GM04504 (cell line): ENCODE measurements at places on chromosomes 12 and 14.

GRCh38 chr14:24514209-24514608, 6.1 kb upstream of the CMA1 start:
- no peak for DNase-seq

GRCh38 chr12:51972849-51973273, 21.4 kb downstream of the ACVR1B start:
- DNase-seq: no peak

- no peak for DNase-seq
Observed at GRCh38 chr12:44544018-44544417, 332.1 kb downstream of the NELL2 start.

DNA sequence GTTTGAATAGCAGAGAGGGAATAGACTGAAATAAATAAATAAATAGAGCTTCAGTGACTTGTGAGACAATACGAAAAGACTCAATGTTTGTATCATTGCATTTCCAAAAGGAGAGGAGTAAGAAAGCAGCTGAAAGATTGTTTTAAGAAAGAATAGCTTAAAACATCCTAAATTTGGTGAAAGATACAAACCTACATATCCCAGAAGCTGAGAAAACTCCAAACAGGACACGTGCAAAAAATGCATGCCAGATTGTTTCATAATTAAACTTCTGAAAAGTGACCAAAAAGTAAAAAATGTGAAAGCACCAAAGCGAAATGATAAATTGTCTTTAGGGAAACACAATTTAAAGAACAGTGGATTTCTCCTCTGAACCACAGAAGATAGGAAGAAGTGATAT, 711.0 kb downstream of the AACS start:
- no peak for DNase-seq

GRCh38 chr14:61539631-61540030, 155.7 kb upstream of the HIF1A start:
- DNase-seq: no peak

DNA sequence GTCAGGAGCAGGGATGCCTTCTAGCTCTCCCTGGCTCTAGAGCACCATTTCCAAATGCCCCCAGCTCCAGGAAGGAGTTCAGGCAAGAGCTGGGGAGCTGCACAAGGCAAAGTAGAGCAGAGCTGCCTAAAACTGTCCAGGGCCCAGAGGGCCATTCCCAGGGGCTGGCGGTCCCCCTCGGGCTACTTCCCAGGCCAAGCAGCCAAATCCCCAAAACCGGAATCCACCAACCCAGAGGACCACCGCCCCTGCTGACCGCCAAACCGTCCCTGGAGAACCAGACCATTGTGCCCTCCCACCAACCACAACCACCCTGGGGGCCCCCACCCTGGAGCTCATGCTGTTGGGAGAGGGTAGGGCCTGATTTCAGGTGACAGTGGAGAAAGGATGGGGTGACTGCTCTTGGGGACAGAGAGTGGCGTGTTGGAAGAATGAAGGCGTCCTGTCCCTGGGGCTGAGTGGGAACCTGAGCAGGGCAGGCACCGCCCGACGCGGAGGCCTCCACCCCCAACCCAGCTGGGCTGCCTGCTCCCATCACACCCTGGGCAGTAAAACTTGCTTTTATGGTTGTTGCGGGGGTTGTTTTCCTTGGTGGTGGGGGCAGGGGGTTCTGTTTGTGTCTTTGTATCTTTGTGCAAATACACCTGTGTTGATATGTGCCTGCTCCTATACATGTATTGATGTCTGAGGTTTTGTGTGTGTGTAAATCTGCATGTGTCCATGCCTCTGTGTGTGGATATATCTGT, 24.0 kb upstream of the KRT78 start:
- no peak for DNase-seq

DNA sequence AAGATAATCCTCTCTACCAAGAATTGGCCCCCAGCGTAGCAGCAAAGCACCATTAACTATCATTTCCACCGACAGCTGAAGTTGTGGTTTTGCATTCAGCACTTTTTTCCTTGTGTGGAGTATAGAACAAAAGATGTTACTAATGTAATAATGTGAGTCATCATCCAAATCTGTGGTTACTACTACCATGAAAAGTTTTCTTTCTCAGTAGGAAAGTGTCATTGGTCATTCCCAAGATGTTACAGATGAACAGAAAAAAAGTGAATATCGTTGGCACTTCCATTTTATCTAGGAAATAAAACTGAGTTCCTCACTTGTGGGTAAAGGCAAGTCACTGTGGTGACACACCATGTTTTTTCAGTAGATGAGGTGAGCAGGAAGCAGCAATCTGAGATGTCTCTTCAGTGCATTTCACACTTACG, 30.3 kb upstream of the IFNG start:
- DNase-seq: peak; percentile 9
